Stimulated activated CD4-positive, alpha-beta T cell treated with anti-CD3 and anti-CD28 coated beads, Interleukin-15, amount 100 ng/mL, for 1 hour (primary cell): ENCODE measurements at places on chromosomes 1 and 21.

DNA sequence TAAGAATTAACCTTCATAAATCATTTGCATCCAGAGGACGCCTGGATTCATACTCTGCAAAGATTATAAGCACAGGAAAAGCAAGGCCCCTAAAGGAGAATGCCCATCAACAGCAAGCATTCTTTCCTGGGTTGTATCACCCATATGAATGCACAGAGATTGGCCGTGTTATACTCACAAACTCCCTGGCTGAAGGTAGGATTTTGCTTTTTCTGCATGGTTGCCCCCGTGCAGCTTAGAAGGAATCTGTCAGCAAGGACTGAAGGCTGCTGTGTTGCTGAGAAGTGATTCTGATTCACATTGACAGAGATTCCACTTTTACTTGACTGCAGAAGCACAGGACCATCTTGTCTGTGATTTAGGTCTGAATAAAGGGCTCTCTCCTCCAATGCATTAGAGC lies 283.0 kb downstream of the LRRIQ3 start:
- no peak for DNase-seq

DNA sequence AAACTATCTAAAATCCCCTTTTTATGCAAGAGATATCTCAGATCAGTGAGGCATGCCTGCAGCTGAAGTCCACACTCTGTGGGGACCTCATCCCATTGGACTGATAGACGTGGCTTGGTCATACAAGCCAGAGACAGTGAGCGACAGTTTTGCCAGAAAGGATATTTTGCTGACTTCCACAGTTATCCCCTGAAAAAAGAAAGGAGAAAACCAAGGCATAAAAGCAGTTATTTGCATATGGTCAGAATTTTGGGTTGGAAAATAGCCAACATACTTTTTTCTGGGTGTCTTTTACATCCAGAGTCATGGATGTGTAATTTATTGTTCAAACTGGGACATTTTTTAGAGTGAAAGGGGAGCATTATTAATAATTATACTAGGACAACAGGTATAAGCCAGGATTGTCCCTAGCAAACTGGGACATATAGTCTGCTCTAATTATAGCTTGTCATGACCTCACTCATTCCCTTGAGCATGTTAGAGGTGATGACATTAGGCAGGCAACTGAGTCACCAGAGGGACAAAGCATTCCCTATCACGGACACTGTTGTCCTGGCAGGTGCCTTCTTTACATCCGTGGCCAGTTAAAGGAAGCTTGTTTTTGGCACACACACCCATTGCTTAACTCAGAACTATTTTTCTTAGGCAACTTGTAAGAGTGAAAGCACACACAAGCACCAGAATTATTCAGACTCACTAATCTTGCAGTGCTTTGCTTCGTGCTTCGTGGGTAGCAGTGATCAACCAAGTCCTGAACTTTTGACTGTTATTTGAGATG lies 65.5 kb downstream of the PRRX1 start:
- DNase-seq: no peak

DNA sequence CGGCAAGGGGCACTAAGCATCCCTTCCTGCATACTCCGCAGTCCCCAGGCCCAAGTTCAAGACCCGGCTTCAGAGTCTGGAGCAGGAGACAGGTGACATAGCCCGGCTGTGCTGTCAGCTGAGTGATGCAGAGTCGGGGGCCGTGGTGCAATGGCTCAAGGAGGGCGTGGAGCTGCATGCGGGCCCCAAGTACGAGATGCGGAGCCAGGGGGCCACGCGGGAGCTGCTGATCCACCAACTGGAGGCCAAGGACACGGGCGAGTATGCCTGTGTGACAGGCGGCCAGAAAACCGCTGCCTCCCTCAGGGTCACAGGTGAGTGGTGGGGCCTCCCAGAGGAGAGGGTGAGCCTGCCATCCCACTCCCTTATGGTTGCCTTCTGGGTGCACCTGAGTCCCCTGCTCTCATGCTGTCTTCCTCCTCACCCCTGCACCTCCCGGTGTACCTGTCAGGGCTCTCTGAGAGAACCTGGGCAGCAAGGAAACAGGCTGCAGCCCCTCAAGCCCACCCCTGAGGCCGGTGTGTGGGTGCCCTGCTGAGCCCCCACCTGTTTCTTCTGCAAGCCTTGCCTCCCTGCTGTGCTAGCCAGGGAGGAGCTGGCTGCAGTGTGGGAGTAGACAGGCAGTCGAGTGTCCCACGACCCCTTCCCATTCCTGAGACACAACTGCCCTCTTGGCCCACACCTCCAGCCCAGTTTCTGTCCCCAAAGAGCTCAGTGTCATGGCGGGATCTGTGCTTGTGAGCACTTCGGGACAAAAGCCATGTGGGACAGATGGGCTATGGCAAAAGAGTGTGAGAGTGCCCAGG lies 99.2 kb downstream of the TRIM11 start:
- no peak for DNase-seq

- no peak for DNase-seq
These were observed 121.8 kb upstream of the SPAG17 start for GRCh38 chr1:118306851-118307250.

DNA sequence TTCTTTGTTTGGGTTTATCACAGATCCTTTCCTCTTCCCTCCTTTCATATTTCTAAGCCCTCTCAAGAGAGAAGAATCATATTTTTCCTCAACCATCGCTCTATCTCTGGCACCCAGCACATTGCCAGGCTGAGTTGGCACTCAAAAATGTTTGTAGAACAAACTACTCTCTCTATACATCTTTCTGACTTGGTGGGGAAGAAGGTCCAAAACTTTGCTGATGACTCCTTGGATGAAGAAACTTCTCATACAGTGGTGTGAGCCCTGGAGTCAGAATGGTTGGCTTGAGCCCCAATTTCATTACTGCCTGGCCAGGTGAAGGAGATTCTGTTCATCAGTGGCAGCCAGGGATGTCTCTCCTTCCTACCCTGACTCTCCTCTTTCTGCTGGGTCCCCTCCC lies 11.9 kb downstream of the ALX3 start:
- DNase-seq: no peak

DNA sequence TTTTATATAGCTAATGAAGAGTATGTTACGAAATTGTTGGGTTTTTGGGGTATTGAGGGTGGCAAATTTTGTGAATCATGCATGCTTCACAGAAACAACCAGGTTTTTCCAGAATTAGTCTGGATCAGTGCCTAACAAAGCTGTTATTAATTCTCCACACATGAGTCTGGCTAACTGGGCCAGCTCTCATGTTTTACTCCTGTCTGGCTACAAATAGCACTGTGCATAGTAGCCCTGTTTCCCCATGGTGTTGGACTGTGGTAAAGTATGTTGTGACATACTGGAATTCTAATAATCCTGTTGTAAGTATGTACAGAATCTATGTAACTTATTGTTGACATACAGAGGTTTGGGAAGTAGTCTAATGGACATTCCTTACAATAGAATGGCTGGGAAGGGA lies 35.8 kb downstream of the S100B start:
- no peak for DNase-seq

GRCh38 chr1:3690282-3691065 lies 38.2 kb downstream of the TP73 start:
- DNase-seq: no peak

DNA sequence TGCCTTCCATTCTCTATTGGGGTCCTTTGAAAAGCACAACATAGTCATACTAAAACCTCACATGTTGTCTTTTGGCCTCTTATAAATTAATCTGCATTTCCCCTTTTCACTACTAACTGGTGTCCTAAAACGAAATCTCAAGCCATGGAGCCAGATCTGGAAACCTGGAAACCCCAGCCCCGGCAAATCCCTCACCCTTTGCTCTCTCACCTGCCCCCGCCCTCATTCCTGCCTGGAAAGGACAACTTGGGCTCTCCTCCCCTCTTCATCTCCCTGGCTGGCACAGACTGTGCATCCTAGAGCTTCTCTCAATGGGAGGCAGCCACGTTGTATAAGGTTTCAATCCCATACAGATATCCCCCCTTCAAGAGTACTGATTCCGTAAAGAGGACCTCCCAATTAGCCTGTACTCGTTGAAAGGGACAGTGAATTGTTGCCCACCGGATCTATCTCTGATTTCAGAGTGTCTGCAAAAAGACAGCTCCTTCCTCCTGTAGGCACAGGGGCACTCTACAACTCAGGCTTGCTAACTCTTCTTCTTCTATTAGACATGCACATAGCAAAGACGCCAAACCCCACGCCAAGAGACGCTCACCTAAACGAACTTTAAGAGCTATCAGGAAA lies 1.4 kb downstream of the DUSP10 start:
- DNase-seq: no peak

DNA sequence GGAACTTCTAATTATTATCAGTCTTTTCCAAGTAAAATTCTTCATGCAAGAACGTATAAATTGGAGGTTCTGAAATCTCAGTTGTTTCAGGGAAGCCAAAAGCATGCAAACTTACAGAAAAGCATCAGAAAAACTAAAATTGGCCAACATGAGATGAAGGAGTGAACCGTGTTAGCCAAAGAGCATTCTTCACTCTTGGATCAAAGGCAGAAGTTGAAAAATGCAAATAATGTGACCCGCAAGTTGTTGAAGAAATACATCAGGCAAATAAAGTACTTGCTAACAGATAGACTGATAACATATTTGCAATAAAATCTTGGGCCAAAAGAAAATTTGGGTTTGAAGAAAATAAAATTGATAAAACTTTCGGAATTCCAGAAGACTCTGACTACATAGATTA lies 29.6 kb downstream of the DIPK1A start:
- no peak for DNase-seq

DNA sequence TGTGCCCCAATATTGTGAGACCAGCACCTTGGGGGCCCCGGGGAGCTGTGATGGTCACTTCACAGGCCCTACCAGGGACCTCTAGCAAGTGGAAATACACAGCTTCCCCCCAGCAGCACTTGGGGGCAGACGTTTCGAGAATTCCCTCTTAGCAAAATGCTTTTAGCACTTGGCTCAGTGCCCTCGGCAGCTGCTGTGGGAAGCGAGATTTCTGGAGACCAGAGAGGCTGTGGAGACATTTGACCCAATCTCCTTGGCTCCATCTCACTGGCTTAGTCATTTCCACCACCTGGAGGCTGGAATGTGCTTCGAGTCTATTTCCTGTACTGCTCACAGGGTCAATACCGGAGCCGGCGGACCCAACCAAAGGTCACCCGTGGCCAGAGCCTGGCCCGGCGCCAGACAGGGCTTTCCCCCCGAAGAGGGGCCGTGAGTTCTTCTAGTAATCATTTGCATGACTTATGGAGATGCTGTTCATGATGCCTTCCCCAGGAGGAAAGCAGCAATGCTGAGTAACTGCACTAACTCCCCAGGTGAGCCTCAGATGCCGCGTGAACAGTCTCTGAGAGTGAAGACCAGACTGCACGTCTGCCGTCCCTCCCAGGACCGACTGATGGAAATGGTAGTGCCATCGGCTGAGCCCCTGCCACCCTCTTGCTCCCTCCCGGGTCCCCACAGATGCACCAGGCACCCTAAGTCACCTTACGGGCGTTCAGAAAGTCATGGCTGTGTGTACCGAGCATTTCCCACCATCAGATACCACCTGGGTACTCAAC lies 4.4 kb upstream of the C2CD2 start:
- DNase-seq: no peak

GRCh38 chr1:7623842-7624241 lies 147.3 kb upstream of the VAMP3 start:
- DNase-seq: no peak

DNA sequence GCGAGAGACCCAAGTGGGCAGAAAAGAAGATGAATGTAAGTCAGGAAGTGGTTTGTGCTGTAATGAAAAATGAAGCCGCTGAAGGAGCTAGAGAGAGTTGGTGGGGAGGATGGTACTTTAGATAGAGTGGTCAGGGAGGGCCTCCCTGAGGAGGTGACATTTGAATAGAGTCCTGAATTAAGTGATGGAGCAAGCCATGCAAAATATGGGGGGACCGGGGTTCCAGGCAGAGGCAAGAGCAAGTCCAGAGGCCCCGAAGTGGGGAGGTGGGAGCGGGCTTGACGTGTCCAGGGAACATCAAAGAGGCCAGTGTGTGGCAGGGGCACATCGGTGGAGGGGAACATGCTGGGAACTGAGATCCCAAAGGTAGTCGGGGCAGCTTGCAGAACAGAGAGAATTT lies 43.1 kb downstream of the OPRD1 start:
- DNase-seq: no peak

- DNase-seq: no peak
These were observed 11.6 kb upstream of the TNFSF18 start for GRCh38 chr1:173062150-173062938.

DNA sequence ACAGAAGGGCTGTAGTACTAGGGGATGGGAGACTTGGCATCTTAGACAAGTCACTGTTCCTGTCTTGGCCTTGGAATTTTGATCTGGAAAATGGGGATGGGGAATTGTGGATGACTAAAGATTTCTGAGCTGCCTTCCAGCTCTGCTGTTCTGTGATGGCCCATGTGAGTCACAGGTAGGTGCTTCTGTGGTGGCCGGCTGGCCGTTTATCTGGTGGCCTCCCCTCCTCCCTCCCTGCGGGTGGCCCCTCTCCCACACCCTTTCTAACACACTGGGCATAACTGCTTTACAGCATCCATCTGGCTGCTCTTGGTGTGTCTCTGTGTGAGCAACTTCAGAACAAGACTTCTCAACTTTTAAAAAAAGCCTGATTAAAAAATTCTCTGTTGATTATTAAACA lies 35.9 kb downstream of the KCNA2 start:
- no peak for DNase-seq

GRCh38 chr1:175503538-175503937 lies 239.9 kb downstream of the TNR start:
- no peak for DNase-seq

DNA sequence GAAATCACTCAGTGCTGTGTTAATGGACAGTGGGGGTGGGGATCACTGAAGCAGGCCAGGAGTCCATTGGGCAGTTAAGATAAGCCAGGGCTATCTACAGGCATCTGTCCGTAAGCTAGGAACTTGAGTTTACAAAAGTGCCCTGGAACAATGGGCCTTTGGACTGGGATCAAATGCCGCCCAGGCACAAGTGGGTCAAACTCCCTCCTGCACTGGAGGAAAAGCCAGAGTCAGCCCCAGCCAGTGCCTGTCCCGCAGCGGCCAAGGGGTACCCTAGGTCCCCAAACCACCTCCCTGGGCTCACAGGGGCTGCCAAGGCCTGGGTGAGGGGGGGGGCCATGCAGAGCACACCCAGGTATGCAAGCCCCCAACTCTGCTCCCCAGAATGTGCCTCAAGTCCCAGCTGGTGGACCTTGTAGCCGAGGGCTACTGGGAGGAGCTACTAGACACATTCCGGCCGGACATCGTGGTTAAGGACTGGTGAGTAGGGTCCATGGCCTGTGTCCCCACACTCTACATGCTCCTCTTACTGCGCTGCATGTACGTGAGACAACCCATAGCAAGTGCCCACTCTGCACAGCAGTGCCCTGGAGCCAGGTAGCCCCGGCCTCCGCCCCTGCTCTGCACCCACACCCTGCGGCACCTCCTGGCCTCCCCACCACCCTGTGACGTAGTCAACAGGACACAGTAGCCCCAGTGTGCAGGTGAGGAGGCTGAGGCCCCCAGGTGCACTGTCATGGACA lies 7.7 kb downstream of the FBXO6 start:
- DNase-seq: no peak

DNA sequence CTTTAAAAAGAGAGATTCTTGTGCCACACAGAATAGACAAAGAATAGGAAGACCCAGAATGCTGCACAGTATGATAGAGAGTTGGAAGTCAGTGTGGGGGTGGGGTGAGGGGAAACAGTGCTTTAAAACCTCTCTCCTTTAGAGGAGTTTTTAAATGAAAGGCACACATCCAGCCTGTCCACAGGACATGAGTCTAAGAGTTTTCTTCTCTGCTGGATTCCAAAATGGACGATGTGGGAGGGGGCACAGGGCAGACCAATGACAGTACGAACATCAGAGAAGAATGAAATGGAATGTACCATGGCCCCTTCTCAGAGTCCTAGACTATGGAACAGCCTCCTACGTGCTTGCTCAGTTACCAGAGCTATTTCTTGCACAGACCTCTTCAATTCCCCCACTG lies 458.2 kb upstream of the DAB1 start:
- DNase-seq: no peak

- no peak for DNase-seq
These were observed 9.0 kb downstream of the TRIM67 start for GRCh38 chr1:231170875-231171274.
